ENCODE measurements at places on chromosomes 5 and 9.

GRCh38 chr5:97041239-97041638 lies 101.2 kb downstream of the LIX1 start:
- no peak for DNase-seq

DNA sequence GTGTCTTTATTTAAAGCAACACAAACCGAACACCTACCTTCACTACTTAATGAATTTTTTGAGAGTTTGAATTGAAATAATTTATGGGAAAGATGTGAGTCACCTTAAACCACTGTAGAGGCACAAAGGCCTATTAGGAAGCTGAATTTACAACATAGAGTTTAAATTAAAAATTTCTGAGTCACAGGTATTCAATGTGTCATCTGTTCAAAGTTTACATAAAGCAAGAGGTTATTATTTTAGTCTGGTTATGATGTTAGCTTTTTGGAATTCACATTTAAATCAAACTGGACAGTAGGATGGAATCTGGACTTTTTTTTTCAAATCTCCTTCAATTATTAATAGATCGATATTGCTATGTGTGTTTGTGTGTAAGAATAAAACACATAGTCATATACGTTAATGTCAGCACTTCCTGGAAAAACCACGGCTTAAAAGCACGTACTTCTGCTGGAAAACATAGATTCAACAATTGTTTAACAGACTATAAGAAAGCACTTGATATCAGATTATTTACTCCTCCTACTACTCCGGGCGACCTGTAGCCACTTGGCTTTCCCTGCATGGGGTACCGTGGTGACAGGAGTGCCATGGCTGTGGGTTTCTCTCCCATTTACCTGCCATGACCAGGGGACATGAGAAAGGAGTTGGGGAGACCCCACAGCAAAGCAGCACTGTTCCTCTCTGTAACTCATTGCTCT lies 638.6 kb downstream of the SEMA5A start:
- no peak for DNase-seq

DNA sequence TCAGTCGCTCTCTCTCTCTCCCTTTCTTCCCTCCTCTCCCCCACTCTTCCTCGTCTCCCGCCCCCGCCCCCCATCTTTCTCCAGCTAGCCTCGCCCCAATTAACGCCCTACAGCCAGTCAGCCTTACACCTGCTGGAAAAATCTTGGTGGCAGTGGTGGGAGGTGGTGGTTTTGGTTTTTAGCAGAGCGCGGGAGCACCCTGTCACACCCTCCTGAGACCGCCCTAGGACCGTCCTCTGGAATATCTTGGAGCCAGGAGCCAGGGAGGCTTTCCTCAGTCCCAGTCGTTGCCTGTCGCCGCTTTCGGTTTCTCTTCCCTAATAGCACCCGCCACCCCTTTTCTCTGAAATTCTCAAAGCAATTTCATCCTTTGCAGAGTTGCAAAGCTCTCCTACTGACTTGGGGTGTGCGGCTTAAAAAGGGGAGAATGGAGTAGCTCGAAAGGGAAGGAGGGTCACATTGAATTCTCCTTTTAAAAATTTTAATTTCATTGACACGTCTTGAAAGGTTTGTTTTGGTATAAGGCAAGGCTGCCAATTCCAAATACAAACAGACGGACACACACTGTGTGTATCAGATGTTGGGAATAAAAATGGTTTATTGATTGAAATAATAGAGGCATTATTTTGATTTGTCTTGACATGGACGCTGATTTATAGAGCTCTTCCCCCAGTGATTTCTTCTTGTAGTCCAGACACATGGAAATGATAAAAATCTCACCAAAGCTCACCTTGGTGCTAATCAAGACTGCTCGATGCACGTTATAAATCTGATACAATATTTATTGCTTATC lies 301.3 kb downstream of the PARP8 start:
- no peak for DNase-seq

DNA sequence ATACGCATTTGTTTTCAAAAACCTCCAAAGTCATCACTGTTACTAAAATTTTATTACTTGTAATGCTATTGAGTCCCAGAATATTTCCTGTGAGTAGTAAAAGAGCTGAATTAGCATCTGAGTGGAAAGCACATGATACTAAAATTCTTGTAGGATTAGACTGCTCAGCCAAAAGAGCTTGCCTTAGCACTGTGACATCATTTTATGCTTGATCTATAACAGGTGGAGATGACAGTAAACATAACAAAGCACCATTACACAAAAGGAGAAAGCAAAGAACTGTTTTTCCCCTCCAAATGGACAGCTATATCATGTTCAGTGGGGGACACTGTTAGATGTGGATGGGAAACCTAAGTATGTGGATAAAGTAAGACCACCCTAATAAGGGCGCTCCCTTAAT lies 5.8 kb upstream of the JAK2 start:
- DNase-seq, result no peak

- no peak for DNase-seq
Measured at GRCh38 chr9:117828466-117828865, 124.3 kb downstream of the TLR4 start.

DNA sequence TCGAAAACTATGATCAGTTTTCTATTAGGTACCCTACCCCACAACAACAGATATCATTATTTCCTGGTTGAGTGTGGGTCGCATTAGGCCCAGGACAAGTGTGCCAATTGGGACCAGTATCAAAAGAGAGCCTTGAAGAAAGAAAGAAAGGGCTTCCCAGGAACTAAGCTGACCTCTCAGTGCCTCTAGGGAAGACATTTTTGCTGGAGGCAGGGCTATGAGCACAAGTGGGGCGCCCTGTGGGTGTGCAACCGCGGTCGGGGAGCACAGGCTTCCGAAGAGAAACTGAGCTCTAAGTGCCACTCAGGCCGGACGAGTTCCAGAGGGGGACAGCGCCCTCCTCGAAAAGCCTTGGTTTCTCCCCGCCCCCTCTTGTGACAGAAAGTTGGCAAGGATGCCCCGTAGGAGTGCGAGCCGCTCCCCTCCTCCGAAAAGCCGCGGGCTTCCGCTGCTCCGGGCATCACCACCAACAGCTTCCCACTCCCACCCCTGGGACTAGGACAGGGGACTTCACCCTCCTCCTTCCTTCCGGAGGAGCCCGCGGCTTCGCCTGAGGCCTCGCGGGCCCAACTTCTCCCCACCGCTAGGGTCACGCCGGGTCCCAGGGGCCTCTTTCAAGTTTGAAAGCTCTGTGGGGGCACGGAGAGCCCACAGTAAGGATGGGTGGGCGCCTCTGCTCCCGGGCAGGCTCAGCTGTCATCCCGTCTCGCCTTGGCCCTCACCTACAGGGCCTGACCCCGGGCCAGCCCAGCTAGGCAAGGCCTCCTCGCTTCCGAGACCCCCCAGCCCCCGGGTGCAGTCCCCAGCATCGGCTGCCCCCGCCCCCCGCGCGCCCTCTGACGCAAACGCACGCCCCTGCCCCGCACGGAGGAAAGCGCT lies 2.0 kb downstream of the NR2F1-AS1 start:
- DNase-seq, result peak; percentile 96

DNA sequence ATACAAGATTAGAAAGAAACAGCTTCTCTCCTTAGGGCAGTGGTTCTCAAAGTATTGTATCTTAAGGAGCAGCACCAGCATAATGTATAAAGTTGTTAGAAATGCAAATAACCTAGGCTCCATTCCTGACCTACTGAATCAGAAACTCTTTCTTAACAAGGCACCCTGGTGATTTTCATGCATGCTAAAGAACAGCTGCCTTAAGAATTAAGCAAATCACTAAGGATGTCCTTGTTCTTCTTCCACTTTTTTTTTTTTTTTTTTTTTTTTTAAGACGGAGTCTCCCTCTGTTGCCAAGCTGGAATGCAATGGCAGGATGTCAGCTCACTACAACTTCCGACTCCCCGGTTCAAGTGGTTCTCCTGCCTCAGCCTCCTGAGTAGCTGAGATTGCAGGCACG lies 1095.2 kb upstream of the EDIL3 start:
- DNase-seq, result no peak

DNA sequence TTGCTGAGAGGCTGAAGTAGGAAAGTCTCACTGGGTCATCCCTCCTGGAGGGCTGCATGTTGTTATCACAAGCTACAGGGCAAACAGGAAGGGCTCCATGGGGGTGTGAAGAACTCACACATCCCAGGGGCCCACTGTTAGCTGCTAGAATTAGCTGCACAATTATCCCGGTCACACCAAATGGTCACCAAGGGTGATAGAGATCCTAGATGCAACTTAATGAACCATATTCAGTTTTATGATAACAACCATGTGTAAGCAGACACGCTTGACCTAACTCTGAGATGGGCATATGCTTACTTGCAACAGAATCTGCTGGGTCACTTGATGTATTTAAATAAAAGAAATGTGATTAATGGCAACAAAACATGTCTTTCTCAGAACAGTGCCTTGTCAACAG lies 143.5 kb upstream of the C6 start:
- DNase-seq, result no peak

- DNase-seq, result no peak
Measured at GRCh38 chr5:172776235-172776594, 5.2 kb upstream of the DUSP1 start.

DNA sequence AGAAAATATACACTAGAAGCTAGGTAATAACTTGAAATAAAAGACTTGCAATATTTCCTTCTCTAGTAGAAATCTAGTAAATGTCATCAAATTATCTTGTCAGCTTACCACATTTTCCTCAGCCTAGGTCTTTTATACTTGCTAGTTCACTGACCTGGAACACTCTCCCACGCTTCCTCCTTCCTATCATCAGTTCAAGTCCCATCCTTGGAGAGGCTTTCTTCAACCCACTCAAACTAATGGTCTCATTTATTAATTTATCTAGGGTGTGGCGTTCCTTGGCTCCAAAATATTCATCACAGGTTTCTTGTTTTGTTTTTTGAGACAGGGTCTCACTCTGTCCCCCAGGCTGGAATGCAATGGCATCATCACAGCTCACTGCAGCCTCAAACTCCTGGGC lies 2.9 kb downstream of the FAM13B start:
- no peak for DNase-seq

- DNase-seq, result no peak
Measured at GRCh38 chr9:2065704-2066103, 50.6 kb downstream of the SMARCA2 start.

GRCh38 chr5:134290443-134290842 lies 64.6 kb upstream of the PPP2CA start:
- no peak for DNase-seq

GRCh38 chr5:141513627-141514329 lies 24.9 kb downstream of the PCDHGC5 start:
- DNase-seq, result peak; percentile 33

- DNase-seq, result no peak
Measured at GRCh38 chr5:173247510-173247909, 12.5 kb upstream of the NKX2-5 start.

- DNase-seq, result no peak
Measured at GRCh38 chr9:95026148-95026524, 291.4 kb downstream of the FANCC start.

- no peak for DNase-seq
Measured at GRCh38 chr9:132125944-132126679, 35.7 kb upstream of the NTNG2 start.

DNA sequence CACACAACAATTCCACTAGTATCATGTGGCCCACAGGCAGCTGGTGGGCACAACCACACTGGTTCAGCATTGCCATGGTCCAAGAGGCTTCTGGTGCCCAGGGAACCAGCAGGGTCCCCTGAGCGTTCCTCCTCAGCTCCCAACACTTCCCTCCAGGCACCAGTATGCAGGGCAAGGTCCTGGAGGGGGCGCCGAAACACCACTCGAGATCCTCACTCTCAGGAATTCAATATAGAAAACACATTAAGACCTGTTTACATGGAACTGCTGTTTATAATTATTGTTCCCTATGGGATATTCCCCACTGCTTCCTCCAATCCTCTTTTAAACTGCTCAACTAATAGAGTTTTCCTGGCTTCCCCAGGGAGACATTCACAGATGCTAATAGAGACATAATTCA lies 91.9 kb upstream of the GABRP start:
- no peak for DNase-seq

DNA sequence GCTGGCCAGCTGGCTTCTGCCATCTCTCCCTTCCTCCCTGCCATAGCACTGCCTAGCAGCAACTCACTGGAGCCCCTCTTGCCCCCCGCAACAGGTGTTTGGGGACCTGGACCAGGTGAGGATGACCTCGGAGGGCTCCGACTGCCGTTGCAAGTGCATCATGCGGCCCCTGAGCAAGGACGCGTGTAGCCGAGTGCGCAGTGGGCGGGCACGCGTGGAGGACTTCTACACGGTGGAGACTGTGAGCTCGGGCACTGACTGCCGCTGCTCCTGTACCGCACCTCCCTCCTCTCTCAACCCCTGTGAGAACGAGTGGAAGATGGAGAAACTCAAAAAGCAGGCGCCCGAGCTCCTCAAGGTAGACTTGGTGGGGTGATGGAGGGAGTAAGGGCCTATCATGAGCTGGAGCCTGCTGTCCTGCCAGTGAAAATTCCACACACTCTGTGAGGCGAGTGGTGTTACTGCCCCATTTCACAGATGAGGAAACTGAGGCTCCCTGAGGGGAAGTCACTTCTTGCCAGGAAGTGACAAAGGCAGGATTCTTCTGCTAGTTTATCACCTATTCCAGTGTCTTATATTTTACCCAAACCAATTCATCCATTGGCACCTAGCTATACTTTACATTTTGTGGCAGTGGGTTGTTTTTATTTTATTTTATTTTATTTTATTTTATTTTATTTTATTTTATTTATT lies 10.1 kb downstream of the OLFML2A start:
- no peak for DNase-seq

- peak; percentile 14 for DNase-seq
Measured at GRCh38 chr5:138303372-138303771, 28.2 kb downstream of the CDC25C start.

- DNase-seq, result no peak
Measured at GRCh38 chr5:180140079-180140554, 68.6 kb upstream of the RNF130 start.

GRCh38 chr5:147309621-147310020 lies 74.8 kb downstream of the STK32A start:
- peak; percentile 6 for DNase-seq

- DNase-seq, result peak; percentile 73
Measured at GRCh38 chr9:12640016-12640587, 53.1 kb upstream of the TYRP1 start.

DNA sequence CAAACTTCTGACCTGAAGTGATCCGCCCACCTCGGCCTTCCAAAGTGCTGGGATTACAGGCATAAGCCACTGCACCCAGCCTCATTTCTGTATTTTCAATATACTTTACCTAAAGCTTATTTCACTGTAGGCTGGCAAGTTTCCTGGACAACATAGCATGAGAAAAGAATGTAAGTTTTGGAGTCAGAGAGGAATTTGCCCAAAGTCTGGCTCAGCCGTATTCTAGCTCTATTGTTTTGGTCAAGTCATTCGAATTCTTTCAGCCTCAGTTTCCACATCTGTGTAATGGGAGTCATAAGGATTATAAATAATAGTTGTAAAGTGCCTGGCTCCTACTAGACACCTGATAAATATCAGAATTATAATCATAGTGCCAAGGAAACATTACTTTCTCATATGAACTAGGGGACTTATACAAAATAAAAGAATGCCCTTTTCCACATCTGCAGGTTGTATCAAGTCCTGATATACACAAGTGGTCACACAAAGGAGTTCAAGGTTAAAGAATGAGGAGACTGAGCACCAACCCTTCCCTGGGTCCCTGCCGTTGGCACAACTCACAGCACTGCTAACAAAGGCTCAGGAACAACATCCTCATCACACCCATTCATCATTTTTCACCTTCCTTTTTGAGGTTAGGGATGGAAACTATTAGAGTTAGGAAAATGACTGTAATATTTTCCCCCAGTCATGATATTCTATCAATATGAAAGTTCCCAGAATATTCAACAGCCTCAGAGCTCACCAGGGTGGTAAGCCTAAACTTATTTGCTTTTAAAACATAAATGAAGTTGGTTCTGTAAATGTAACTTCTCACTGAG lies 34.6 kb upstream of the RAI14 start:
- DNase-seq, result no peak

Measured in NB4 (cell line).